Bronchial smooth muscle cell (primary cell): ENCODE measurements at places on chromosomes 11 and 22. TPM values are rescaled to one million over a fixed set of nuclear protein-coding genes. Genes with fewer than 3 reads are reported as not detected.

The ASRGL1 gene
- 0.09 and 0.32 TPM in 2 replicates for total RNA-seq

The ARHGAP42 gene
- 1.6 and 3.9 TPM in 2 replicates for total RNA-seq

The PATE1 gene
- total RNA-seq: not detected in 2 replicates

The TMEM132A gene
- total RNA-seq: 9.0 and 10.7 TPM in 2 replicates

The PLAAT5 gene
- total RNA-seq: 0.52 TPM in 1 of 2 replicates, not detected in the other

The DKK3 gene
- total RNA-seq: 441 and 695 TPM in 2 replicates

The MMP12 gene
- total RNA-seq: 0.26 and 2.8 TPM in 2 replicates

The FAT3 gene
- under 0.01 and 0.16 TPM in 2 replicates for total RNA-seq

The DEPDC5 gene
- total RNA-seq: 9.1 and 11.2 TPM in 2 replicates

The CSTPP1 gene
- total RNA-seq: 13.2 and 13.4 TPM in 2 replicates

The OR51G2 gene
- total RNA-seq: not detected in 2 replicates

The C11orf71 gene
- 5.2 and 6.1 TPM in 2 replicates for total RNA-seq

The NEAT1 gene
- 338 and 347 TPM in 2 replicates for total RNA-seq

The MMP7 gene
- not detected in 2 replicates for total RNA-seq

The OR8G5 gene
- not detected in 2 replicates for total RNA-seq

The APOL1 gene
- 38.6 and 57.1 TPM in 2 replicates for total RNA-seq

The DNAJB7 gene
- total RNA-seq: not detected in 2 replicates

The NCF4 gene
- total RNA-seq: not detected in 2 replicates

The MMP1 gene
- 3.1 and 528 TPM in 2 replicates for total RNA-seq

The DGCR6 gene
- 0.63 and 1.4 TPM in 2 replicates for total RNA-seq

The KLHDC7B gene
- total RNA-seq: 0.60 TPM in 1 of 2 replicates, not detected in the other

The APOA4 gene
- not detected in 2 replicates for total RNA-seq

The LRRN4CL gene
- 29.8 and 36.9 TPM in 2 replicates for total RNA-seq

The WNT7B gene
- under 0.01 TPM in 1 of 2 replicates, not detected in the other for total RNA-seq

The DDI1 gene
- total RNA-seq: not detected in 2 replicates

The JAML gene
- not detected in 2 replicates for total RNA-seq

The CNIH2 gene
- 0.17 TPM in 1 of 2 replicates, not detected in the other for total RNA-seq

The PLEKHB1 gene
- total RNA-seq: 1.3 and 1.6 TPM in 2 replicates

The BCO2 gene
- total RNA-seq: 0.86 and 0.95 TPM in 2 replicates

The DCDC1 gene
- 0.32 and 0.34 TPM in 2 replicates for total RNA-seq
